ENCODE measurements at places on chromosomes 5 and 9.

GRCh38 chr5:67659288-67659687 lies 462.7 kb upstream of the CD180 start:
- no peak for DNase-seq

DNA sequence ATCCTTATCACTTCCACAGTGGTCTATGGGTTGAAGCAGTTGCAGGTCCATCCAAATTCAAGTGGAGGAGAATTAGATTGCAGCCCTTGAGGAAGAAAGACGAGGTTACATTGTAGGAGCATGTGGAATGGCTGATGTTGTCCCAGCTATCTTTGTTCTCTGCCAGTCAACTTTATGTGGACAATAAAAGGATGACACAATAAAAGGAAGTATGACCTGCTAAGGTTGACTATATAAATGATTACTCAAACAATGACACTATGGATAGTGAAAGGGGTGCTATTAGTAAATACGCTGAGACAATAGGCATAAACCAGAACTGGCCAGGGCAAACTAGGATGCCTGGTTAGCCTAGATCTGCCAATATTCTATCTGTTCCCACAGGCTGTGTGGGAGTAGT lies 12.8 kb upstream of the ZNF618 start:
- DNase-seq: no peak

DNA sequence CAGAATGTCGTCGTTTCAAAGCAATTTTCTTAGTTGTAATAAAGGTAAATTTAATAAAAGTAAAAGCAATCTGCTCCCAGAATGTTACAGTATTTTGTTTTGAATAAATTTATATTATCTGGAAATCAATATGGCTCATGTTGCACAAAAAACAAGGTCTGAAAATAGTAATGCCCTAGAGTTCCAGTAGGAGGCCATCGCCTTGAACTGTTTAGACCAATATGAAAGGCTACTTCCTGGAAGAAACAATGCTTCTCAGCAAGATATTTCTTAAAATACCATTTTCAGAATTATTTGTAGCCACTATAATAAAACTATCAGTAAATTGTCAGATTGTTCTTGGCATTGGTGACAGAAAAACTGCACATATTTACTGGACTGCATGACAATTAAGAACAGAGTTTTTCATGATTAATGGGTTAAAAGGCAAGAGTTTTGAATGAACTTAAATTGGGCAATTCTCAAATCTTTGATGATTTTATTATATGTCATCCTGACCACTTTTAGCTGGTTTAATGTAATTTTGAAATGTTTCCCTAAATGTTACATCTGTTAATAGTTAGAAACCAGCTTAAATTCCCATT lies 153.2 kb downstream of the COMMD10 start:
- no peak for DNase-seq

DNA sequence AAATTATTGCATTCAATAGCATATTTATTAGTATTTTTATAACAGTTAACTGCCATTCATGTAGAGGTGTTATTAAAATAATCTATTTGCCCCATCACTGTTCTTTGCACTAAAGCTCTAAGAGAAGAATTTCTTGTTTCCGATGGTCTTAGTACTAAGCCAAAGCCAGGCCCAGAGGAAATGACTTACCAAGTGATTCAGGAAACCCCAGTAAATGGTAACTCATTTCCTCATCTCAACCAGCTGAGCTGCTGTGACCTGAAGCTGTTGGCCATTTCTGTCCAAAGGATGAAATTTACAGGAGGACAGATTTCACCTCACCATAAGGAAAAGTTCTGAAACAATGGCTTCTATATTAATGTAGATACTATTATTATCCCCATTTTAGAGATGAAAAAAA lies 117.0 kb downstream of the PIK3R1 start:
- DNase-seq: no peak

DNA sequence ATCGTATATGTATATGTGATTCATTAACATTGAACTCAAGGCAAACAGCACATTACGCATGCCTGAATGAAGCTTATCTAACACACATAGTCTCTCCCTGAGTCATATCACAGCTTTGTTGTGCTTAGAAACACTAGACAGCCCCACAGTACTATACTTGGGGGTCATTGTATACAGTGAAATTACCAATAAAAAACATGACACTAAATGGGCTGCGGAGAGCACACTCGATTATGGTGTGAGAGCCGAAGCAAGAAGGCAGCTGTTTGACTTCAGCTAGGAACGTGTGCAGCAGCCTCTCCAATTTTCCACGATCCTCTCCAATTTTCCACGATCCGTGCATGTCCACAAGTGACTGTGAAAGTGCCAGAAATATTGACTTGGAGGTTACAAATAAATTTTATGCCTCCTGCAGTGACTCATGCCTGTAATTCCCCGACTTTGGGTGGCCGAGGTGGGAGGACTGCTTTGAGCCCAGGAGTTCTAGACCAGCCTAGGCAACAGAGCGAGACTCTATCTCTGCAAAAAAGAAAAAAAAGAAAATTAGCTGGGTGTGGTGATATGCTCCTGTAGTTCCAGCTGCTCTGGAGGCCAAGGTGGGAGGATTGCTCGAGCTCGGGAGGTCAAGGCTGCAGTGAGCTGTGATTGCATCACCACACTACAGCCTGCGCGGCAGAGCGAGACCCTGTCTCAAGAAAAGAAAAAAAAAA lies 102.4 kb downstream of the DAPK1 start:
- DNase-seq: no peak

- DNase-seq: no peak
These were observed 16.5 kb downstream of the GRXCR2 start for GRCh38 chr5:145856285-145856818.

DNA sequence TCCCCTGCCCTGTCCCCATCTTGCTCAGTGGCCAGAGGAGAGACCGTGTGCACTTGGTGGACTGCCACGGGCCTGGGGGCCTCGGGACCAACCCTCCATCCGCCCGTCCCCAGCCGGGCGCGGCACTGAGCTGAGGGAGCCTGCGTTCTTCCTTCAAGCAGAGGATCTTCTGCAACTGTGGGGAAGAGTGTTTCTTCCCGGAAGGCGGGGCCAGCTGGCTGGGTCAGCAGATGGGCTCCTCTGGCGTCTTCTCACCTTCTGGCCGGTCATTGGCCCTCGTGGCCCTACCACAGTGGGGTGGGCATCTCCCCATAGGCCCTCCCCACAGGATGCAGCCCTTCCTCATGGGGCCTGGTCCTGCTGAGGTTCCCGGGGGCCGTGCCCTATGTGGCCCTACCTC lies 17.4 kb downstream of the RXRA start:
- DNase-seq: no peak

- DNase-seq: no peak
These were observed 344.9 kb downstream of the ARL15 start for GRCh38 chr5:53965459-53965858.

- no peak for DNase-seq
These were observed 69.1 kb downstream of the MYO10 start for GRCh38 chr5:16866795-16867576.

Measured in activated CD4-positive, alpha-beta T cell treated with anti-CD3 and anti-CD28 coated beads, Interleukin-2, amount 50 U/mL, for 1 hour (primary cell).